GM23248 (cell line): ENCODE measurements at places on chromosomes 4 and X. TPM values are rescaled to one million over a fixed set of nuclear protein-coding genes. Genes with fewer than 3 reads are reported as not detected.

SSX3 gene
- total RNA-seq = not detected in 2 replicates

MUC7 gene
- not detected in 2 replicates for total RNA-seq

GABRE gene
- 20.8 and 30.4 TPM in 2 replicates for total RNA-seq

PRKG2 gene
- total RNA-seq = 4.6 and 7.3 TPM in 2 replicates

ZNF157 gene
- not detected in 2 replicates for total RNA-seq

CFAP47 gene
- total RNA-seq = not detected in 2 replicates

GPRASP3 gene
- 0.89 and 1.5 TPM in 2 replicates for total RNA-seq

HSD17B13 gene
- not detected in 2 replicates for total RNA-seq

CCNI gene
- total RNA-seq = 121 and 125 TPM in 2 replicates

JCHAIN gene
- total RNA-seq = 2.3 and 3.0 TPM in 2 replicates

SLC25A4 gene
- 6.5 and 7.5 TPM in 2 replicates for total RNA-seq

PCDH7 gene
- total RNA-seq = 0.38 and 1.1 TPM in 2 replicates

LONRF3 gene
- 0.54 TPM in 1 of 2 replicates, not detected in the other for total RNA-seq

SPACA5 gene
- not detected in 2 replicates for total RNA-seq

SPARCL1 gene
- total RNA-seq = not detected in 2 replicates

MSX1 gene
- 26.1 and 32.1 TPM in 2 replicates for total RNA-seq

AFF2 gene
- total RNA-seq = 0.54 and 1.1 TPM in 2 replicates

FANCB gene
- total RNA-seq = 6.4 and 9.7 TPM in 2 replicates

PHKA1 gene
- 1.6 and 2.5 TPM in 2 replicates for total RNA-seq

TXLNG gene
- total RNA-seq = 6.1 and 6.4 TPM in 2 replicates

GAGE12E gene
- total RNA-seq = not detected in 2 replicates

FREM3 gene
- not detected in 2 replicates for total RNA-seq

DACH2 gene
- not detected in 2 replicates for total RNA-seq

USP26 gene
- not detected in 2 replicates for total RNA-seq

SLC25A43 gene
- total RNA-seq = 41.1 and 53.4 TPM in 2 replicates

UBQLN2 gene
- 11.4 and 11.9 TPM in 2 replicates for total RNA-seq

FOXR2 gene
- total RNA-seq = not detected in 2 replicates

ZFP92 gene
- total RNA-seq = 0.11 TPM in 1 of 2 replicates, not detected in the other

TAF9B gene
- 9.2 and 12.4 TPM in 2 replicates for total RNA-seq

IBSP gene
- total RNA-seq = not detected in 2 replicates

P2RY10 gene
- not detected in 2 replicates for total RNA-seq

CDS1 gene
- not detected in 2 replicates for total RNA-seq

NWD2 gene
- not detected in 2 replicates for total RNA-seq

ERVMER34-1 gene
- total RNA-seq = not detected in 2 replicates

TBC1D19 gene
- total RNA-seq = 25.0 and 37.3 TPM in 2 replicates

TBC1D9 gene
- 14.4 and 18.3 TPM in 2 replicates for total RNA-seq

MGAT4D gene
- not detected in 2 replicates for total RNA-seq

TMPRSS11A gene
- total RNA-seq = not detected in 2 replicates

TCEAL5 gene
- total RNA-seq = not detected in 2 replicates

CPZ gene
- total RNA-seq = 13.4 and 14.0 TPM in 2 replicates

NDUFB11 gene
- total RNA-seq = 41.7 and 45.7 TPM in 2 replicates

COX18 gene
- 22.8 and 29.8 TPM in 2 replicates for total RNA-seq
